ENCODE measurements at places on chromosomes 12 and 14.

GRCh38 chr14:31059152-31059924 is 33.2 kb upstream of the STRN3 start:
- peak; percentile 84 for DNase-seq

DNA sequence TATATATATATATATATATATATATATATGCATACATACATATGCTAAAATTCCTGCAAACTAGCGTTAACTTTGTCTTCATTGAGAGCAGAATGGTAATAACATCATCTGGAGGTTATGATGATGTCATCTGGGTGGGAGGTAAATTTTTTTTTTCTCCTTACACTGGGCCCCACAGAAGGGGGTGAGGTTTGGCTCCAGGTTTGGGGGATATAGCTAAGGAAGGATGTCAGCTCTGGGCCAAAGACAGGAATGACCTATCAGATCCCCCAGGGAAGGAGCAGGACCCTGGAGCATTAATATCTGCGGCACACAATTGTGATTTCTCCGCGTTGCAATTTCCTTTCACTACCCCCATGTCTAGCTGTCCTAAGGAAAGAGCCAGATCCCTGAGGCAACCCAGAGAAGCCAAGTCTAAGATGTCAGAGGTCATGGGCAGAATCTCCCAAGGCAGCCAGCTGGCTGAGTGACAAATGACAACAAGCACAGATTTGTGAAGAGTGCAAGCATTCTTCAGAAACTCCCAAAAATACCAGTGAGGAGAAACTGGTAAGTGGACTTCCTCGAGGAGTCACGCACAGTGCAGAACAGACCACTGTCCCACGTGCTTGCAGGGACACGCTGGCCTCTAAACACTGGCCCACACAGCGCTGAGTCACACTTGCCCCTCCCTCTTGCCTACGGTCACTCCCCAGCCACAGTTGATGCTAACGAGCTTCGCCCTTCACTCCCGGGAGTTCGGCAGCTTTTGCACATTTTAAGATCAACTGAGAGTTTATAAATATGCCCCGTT is 9.9 kb downstream of the UBC start:
- DNase-seq: peak; percentile 99

GRCh38 chr14:53152184-53152886 is 788 bp downstream of the DDHD1 start:
- DNase-seq: peak; percentile 68

DNA sequence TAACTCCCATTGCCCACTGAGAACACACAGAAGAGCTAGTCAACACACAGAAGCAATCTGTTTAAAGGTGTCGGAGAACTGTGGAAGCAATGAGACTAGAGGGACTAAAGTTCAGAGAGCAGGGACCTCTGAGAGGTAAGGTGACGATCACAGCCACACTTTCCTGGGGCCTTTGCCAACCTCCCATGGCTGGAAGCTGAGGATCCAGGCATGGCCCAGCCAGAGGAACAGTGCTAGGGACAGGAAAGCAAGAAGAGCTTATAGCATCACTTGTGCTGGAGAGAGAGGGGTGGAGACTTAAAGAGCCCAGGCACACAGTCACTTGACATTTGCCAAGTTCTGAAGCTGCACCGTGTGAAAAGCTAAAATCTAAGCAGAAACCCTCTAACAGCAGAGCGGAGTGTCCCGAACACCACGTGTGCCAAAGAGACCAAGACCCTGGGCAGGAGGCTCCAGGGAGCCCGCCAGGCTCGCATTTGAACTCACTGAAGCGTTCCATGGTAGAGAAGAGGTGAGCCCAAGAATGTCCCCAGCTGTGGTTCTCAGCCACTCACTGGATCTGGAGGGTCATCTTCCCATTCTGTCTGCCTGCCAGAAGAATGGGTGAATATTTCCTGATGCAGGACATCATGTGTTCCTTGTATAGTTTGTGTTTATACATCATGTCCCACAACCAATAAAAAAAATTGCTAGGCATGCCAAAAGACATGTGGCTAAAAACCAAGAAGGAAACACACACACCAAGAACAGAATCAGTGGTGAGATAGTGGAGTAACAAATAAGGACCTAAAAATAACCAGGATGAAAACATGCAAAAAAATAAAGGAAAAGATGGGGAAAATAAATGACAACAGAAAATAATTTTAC is 174.0 kb upstream of the C14orf180 start:
- no peak for DNase-seq

GRCh38 chr12:112317481-112317880 is 64.8 kb downstream of the HECTD4 start:
- no peak for DNase-seq

- DNase-seq: no peak
These were observed 119.0 kb downstream of the RFLNA start for GRCh38 chr12:124413915-124414314.

DNA sequence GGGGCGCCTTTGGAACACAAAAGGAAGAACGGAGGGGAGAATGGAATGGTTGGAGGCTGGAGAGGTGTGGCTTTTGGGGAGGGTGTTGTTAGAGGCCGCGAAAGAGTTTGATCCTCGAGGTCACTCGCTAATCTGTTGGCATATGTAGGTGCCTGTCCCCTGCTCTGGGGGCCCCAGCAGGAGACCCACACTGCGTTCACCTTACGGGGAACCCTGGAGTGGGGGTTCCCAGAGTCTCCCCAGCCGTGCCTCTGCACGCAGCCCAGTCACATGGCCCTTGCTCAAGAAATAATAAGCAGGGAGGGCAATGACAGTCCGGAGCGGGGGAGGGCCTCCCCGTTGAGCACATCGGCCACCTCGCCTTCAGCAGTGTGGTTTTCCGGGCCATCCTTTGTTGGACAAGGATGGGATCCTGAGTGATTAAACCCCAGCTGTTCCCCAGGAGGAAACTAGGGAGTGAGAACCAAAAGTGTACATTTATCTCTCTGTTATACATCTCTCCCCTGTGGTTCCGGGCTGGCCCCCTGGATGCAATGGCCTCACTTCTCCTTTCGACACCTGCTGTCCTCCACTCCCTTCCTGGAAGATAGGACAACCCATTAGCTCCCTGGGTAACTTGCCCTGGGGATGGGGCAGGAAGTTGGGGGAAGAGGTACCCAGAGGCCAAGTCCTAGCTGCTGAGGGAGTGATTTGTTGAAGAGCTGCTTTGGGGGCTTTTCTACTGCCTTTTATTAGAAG is 1.3 kb downstream of the PLEKHG3 start:
- peak; percentile 67 for DNase-seq

GRCh38 chr14:63647696-63648410 is 6.2 kb upstream of the WDR89 start:
- no peak for DNase-seq

DNA sequence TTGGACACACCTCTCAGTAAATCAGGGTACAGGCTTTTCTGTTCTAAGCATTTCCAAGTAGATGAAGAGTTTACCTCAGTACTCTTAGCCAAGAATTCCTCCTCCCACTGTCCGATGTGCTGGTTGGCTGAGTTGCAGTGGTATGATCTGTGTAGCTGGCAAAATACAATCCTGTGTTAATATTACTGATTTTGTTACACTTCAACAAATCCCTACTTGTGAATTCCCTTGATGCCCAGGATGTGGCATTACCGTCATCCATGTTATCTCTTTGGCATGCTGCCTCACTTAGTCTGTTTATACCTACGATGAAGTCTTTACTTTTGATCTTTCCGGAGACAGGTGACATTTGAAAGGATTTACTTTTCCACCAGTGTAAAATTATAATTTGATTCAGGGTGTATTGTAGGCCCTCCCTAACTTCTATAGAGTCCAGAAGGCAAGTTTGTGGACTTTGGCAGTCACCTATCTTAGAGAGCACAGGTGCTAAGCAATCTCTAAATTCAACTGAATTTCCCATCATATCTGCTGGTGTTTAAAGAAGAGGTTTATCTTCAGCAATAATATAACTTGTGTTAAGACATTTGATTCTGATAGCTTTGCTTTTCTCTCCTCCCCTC is 10.1 kb downstream of the CCDC196 start:
- DNase-seq: no peak

GRCh38 chr12:106926657-106927056 is 29.1 kb upstream of the TMEM263 start:
- DNase-seq: no peak

DNA sequence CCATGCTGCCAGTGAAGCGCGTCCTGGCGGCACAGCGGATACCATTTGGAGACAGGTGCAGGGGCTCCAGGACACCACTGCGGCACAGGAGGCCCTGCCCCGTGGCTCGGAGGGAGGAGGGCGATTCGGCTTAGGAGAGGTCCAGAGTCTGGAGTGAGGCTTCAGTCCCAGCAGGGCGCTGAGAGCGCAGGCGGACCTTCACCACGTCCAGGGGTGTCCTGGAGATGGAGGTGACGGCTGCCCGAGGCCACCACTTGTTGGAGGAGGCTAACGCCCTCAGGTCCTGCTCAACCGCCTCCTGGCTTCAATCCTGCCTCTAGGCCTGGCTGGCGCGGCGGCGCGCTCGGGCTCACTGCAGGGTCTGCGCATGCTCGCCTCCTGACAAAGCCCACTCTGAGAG is 45.7 kb downstream of the EIF2S3B start:
- DNase-seq: no peak

DNA sequence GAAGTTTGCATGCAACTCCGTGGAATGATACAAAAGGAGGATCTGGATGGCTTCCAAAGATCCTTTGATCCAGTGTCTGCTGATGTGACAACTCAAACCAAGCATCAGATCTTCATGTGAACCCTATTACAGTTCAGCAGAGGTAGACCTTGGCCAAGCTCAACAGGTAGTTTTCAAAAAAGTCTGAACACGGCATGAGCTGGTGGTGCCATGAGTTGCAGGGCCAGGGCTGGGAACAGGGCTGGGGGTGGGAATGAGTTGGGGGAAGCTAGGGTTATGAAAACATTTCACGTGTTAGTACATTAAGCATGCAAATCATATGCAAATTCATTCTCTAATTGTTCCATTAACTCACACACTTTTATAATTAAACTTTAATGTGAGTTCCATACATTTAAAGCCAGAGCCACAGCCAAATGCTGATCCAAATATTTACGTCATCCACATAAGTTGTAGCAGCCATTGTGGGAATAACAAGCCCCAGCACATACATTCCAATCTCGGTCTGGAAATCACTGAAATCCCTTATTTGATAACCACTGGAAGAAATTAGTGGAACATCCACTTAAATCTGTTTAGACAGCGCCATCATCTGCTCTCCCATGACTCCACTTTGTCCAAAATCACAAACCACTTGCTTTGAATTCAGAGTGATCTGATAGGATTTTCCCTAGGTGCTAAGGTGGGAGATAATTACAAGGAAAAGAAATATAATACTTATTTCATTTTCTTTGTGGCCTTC is 158.5 kb downstream of the APAF1 start:
- no peak for DNase-seq

DNA sequence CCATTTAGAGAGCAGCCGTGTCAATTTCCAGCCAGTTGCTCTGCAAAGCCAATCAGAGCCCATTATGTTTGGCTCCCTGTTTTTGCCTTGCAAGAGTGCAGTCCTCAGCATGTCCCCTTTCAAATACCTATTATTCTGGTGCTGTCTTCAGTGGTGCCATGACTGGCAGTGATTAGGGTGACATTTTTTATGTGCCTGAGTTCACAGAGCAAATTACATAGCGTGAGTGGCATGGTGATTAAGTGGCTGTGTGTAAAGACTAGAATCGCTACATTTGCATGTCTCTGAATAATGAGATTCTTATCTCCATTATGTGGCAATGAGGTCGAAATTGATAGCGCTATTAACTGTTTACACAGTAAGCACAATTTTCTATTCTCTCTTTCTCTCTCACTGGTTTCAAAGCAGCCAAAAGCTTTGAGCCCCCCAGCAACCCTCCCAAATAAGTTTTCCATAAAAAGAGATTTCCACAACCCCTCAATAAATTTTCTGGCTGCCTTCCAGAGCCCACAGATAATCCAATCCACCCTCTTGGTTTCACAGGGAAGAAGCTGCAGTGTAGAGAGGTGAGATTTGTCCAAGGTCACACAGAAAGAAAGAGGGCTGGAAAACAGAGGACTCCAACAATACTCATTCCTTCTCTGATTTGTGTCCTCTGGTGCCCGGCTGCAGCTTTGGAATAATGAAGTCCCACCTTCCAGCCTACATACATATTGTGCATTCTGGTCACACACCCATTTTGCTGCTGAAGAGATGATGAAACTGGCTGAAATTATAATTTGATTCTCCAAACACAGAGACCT is 58.8 kb upstream of the NUDT4 start:
- DNase-seq: no peak

DNA sequence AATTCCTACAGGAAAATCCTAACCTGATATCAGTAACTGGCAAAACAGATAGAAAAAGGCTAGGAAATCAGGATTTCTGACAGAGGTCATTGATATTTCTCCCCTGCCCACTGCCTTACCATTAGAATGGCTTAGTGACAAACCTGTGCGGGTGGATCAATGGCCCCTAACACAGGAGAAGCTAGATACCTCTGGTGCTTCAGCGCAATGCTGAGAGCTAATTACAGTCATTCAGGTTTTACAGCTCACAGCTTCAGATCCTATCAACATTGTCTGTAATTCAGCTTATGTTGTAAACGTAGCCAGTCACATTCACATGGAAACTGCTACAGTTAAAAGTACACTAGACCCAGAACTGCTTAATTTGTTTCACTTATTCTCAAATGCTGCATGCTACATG is 17.4 kb upstream of the SLC10A1 start:
- DNase-seq: no peak

DNA sequence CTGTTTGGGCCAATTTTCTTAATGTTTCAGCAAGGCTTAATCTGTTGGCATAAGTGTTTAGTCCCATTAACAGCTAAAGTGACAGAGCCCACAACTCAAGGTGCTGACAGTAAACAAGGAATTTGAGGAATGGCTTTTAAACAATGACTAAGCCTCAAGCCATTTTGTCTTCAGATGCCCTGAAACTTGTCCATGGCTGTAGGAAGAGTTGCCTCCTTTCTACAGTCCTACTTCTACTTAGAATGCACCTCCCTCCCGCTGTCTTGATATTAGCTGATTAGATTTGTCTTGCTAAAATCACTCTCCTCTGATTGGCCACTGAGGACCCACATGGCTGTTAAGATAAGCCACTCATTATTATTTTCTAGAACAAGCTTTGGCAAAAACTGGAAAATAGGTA is 188.4 kb upstream of the OTX2 start:
- no peak for DNase-seq

GRCh38 chr14:83395321-83395720 is 1861.7 kb upstream of the SEL1L start:
- DNase-seq: no peak

DNA sequence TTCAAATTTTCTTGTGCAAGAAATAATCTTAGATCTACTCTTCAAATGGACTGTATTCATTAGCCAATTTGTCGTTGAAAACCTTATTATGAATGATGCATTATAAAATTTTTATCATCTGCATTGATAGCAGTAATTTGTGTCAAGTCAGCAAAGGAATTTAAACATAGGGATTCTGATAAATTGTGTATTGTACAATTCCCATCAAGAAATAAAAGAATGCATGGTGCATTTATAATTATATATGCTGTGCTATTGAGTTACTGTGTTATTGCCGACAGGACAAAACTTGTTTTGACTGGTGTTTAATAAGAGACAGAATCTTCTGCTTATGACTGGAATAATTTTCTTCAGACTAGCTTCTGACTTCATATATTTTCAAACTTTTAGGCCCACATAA is 3.1 kb upstream of the BCDIN3D start:
- DNase-seq: no peak

Data from mesenchymal stem cell (in vitro differentiated cells and primary cell).